ENCODE measurements at places on chromosomes 1 and 21.

- DNase-seq: no peak
Measured at GRCh38 chr1:109250454-109251276, 1.3 kb downstream of the CELSR2 start.

GRCh38 chr1:29540801-29541357, 304.6 kb downstream of the PTPRU start:
- DNase-seq: no peak

DNA sequence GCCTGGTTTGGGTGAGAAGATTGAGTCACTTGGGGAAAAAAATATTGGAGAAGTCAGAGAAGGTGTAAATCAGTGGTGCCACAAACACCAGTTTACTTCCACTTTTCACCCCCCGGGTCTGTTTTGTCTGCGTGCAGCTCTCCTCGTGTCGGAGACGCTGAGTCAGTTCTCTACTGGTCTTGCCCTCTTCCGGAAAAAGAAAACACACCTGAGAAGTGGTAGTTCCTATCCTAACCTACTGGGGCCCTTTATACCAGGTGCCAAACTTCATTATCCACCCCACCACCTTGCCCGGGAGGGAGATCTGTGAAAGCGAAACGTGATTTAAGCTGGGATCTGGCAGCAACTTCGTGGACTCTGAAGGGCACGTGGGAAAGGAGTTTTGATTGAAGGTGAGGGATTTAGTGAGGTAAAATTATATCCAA, 855 bp upstream of the IVNS1ABP start:
- DNase-seq: peak; percentile 86

DNA sequence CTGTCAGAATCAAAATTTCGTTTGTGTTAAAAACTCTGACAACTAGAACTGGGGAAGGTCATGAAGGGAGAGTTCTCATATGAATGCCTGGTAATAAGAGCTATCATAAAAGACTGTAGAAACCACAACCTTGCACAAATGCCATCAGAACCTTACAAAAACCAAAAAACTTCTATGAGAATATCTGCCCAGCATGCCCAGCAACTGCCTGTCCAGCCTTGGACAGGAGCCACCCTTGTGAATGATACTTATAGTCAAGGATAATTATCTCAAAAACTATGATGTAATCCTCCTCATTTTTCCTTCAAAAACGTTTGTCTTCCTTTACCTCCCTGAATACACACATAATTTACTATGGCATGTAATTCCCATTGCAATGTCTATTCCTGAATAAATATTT, 53.4 kb upstream of the C1orf185 start:
- no peak for DNase-seq

GRCh38 chr1:219798283-219799030, 129.9 kb downstream of the SLC30A10 start:
- DNase-seq: no peak

- DNase-seq: no peak
Measured at GRCh38 chr1:174884038-174884437, 115.7 kb upstream of the CACYBP start.

DNA sequence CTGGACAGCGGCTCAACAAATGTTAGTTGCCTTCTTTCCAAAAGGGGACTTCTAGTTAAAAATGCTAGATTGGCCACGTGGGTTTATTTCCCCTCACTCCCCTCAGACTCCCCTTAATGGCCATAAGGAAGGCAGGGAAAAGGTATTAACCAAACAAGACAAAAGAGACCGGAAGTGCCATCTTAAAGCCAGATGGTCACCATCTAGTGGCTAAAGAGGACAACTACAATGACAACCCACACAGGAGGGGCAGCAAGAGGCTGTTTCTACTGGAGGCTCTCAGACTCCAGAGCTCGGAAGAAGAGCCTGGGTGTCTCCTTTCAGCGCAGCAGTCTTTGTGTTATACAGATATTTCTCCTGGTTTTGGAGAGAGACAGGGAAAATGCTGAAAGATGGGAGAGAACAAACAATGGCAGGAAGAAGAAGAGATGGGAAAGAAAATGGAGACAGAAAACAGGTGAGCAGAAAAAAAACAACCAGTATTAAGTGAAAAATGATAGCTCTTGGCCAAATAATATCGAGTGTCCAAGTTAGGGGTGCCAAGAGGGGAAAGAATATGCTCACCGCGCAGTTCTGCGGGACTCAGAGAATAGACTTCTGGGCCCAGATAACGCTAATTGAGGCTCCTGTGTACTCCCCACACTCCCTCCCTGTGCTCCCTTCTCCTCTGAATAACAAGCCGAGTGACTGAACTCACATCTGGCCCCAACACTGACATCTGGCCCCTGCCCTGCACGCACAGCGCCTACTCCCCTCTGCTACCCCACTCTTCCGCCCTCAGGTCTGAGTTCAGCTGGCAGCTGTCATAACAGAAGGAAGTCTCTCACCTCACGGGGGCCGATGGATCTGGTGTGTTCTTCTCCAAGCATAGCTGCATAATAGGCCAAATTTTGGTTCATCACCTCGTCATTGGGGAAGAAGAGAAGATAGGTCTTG, 9.6 kb downstream of the P3H1 start:
- DNase-seq: peak; percentile 45

- peak; percentile 48 for DNase-seq
Measured at GRCh38 chr1:206472454-206472853, 2.2 kb downstream of the IKBKE start.

DNA sequence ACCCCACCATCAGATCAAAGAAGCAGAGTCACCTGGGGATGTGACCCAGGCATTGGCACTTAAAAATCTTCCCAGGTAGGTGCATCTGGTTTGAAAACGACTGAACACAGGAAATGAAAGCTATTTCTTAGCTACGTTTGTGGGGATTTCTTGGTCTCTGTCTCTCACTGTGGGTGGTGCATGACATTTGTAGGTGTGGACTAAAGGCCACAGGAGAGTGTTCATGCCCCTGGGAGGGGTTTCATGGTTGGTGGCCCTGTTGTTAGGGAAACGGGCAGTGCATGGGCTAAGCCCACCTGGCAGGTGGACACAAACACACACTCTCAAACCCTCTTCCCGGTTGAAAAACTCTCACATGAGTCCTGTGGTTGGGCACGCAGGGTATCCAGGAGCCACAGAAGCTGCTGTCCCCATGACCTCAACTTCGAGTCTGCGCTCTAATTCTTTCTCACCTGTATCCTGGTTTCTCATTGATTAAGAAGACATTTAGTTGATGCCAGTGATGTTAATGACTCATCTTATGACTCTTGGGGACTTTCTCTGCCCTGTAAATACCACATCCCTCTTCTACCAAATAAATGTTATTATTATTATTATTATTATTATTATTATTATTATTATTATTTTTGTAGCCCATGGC, 119.4 kb downstream of the MRPS6 start:
- peak; percentile 15 for DNase-seq

DNA sequence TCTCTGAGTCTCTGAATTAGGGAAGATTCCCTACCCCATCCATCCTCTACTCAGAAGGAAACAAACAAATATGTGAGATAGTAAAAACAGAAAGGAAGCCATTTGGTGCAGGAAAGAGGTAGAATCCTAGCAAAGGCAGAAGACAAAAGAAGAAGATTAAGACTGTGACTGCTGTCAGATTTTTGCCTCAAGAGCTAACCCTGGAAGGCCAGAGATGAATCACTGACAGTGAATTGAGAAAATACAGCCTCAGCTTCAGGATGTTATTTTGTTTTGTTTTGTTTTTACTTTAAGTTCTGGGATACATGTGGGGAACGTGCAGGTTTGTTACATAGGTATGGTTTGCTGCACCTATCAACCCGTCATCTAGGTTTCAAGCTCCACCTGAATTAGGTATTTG, 31.7 kb downstream of the DSTYK start:
- no peak for DNase-seq

DNA sequence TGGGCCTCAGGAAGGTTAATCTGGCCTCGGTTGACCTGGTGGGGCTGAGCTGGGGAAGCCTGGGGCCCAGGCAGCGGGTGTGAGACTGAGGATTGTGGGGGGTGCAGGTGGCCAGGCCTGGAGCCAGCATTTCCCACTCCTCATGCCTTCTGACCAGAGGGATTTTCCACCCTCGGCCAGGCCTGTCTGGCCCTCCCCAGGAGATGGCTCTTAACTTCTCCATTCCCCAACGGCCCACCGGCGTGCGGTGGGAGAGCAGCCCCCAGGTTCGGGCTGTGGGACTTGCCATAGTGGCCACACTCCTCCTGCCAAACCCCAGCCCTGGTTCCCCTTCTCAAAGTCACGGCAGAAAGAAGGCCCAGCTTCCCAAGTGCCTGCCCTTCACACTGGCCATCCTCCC, 126.5 kb upstream of the RUNX3 start:
- DNase-seq: no peak

- no peak for DNase-seq
Measured at GRCh38 chr1:204450461-204451257, 39.0 kb upstream of the PPP1R15B start.
